Activated naive CD8-positive, alpha-beta T cell treated with anti-CD3 and anti-CD28 coated beads for 36 hours (primary cell): ENCODE measurements at places on chromosomes 7 and 10.

DNA sequence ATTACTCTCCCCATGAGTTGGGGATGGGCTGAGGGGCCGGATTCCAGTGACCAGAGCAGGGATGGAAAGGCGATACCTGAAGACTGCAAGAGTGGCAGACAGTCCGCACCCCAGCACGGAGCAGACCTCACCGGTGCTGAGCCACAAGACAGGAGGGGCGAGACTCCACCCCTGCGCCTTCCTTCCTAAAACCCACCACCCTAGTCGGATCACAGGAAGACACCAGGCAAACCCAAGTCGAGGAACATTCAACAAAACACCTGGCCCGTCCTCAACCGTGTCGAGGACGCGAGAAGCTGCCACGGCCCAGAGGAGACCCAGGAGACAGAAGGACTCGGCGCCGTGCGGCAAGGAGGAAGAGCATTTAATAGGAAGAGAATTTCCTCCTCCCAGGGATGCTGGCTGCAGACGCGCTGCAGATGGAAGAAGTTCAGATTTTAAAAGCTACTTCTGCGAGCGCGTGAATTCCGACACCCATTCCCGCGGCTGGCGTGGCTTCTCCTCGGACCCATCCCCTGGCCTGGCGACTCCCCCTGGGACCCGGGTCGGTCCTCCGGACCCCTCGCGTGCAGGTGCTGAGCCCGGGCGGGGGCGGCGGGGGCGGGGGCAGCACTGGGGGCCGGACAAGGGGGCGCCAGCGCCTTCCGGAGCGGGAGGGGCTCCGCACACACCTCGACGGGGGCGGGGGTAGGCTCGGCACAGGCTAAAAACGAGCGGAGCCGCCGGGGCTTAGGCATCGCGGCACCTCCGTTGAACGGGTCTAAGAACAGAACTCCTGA is 563 bp upstream of the UTF1 start:
- no peak for DNase-seq

GRCh38 chr10:121351540-121351939 is 246.7 kb downstream of the FGFR2 start:
- DNase-seq: no peak

DNA sequence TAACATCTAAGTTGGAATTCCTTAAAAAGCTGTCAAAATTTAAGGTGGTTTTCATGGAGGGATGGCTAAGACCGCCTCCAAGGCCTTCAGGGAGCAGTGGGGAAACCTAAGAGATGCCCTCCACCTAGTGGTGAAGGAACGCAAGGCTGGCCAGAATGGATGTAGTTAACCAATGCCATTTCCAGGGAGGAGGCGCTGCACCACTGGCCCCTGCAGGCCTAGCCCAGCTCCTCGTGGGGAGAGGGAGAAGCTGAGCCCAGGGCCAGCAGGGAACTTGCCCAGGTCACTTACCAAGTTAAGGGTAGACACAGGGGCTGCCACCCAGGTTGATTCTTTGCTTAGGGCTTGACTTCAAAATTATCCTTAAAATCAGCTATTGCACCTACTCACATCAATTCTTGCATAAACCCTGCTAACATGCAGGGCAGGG is 32.0 kb downstream of the FIGNL1 start:
- DNase-seq: peak; percentile 67

DNA sequence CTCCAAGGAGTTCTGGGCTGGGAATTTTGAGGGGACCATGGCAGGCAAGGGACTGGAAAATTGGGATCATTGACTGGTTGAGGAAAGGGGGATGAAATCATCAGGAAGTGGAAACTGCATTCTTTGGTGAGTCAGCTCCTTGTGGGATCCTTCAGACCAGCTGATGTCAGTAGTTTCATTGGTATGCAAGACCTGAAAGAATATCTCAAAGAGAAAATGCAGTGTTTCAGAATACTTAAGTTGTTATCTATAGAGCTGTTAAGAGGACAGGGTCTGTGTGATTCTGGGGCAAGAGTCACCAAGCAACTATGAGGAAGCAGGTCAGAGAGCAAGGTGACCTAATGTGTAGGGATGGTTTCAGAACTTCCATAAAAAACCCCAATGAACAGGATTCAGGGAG is 595.9 kb upstream of the AUTS2 start:
- no peak for DNase-seq

DNA sequence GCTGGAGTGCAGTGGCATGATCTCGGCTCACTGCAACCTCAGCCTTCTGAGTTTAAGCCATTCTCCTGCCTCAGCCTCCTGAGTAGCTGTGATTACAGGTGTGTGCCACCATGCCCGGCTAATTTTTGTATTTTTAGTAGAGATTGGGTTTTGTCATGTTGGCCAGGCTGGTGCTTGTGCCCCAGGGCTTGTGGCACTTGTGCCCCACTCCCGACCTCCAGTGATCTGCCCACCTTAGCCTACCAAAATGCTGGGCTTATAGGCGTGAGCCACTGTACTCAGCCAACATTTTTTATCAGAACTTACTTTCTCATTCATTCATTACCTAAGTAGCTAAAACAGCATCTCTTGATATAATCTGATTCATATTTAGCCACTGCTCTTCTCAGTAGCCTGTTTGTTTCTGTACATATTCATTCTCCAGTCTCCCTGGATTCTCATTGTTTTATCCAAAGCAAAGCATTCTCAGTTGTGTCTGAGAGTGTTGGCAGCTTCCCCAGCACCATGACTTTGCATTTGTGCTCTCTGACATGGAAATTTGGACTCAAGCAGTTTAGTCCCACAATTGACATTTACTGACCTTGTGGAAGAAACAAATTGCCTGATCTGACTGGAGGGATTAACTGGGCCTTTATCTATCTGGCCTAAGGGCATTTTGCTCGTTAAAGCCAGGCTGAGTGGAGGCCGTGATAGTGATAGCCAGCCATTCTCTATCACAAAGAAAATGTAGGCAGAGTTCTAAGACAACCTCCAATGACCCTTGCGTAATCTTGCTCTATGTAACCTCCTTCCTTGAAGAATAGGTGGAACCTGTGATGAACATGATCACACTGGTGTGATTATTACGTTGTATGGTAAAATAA is 44.9 kb downstream of the AKR1B15 start:
- no peak for DNase-seq

GRCh38 chr10:98293550-98294269 is 25.7 kb upstream of the LOXL4 start:
- DNase-seq: no peak

DNA sequence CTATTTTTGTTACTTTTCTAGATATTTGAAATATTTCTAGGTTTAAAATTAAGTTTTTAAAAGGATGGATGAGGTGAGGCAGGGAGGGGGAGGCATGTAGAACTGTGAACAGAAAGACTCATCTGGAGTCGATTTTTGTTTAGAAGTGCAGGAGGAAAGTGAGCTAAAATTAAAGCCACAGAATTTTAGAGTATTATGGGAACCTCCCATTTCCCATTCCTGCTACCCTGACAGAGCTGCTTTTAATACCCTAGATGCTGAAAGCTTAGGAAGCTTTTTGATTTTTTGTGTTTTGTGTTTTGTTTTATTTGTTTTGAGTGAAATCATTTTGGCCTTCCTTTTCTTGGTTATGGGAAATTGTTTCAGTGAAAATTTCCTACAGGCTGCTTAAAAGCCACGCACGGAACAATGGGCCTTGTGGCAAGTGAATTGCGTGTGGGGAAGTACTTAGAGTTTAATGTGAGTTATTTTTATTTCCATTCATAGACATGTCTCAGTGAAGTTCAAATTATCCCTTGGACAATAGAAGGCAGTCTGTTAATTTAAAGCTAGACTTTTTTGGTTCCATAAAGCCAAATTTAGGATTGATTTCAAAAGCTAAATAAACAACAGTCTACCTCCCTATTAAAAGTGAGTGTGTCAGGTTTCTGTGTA is 102.0 kb upstream of the HDAC9 start:
- DNase-seq: no peak

DNA sequence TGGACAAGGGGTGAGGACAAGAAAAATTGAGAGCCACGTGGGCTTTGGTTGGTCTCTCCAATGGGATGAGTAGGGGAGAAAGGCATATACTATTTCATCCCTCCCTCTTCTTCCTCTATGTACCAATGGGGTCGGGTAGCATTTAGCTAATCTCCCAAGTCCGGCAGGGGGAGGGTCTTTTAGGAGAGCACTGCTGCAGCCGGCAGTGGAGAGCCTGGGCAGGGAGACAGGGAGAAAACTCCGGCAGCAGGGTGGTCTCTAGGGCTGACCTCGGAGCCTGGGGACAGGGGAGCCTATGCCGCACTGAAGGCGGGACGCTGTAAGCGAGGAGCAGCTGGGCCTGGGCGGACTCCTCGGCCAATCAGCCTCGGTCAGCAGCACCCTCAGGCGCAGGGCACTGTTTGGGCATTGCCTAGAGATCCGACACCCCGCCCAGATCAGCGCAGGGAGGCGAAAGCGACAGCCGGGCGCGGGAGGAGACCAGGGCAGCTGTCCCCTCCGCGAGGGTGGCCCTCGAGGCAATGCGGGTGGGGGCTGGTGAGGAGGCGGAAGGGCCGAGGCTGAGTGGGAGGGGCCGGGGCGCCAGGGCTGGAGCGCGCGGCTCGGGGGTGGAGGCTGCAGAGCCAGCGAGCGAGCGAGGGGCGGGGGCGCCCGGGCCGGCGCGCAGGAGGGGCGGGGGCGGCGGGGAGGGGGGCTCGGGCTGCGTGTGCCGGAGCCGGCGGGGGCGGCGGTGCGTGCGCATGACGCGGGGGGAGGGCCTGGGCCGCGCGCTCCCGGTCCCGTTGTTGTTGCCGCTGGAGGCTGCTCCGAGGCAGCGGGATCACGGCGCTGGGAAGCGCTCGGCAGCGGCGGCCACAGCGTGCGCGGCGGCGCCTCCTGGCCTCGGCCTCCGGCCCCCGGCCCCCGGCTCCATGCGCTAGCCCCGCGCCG is at the start of gene AGAP3:
Gene AGAP3 (plus strand): TSS at position 785 of the 930 bp plus-strand sequence. CDS start 267 bp downstream, outside the sequence.
- DNase-seq: peak; percentile 57

DNA sequence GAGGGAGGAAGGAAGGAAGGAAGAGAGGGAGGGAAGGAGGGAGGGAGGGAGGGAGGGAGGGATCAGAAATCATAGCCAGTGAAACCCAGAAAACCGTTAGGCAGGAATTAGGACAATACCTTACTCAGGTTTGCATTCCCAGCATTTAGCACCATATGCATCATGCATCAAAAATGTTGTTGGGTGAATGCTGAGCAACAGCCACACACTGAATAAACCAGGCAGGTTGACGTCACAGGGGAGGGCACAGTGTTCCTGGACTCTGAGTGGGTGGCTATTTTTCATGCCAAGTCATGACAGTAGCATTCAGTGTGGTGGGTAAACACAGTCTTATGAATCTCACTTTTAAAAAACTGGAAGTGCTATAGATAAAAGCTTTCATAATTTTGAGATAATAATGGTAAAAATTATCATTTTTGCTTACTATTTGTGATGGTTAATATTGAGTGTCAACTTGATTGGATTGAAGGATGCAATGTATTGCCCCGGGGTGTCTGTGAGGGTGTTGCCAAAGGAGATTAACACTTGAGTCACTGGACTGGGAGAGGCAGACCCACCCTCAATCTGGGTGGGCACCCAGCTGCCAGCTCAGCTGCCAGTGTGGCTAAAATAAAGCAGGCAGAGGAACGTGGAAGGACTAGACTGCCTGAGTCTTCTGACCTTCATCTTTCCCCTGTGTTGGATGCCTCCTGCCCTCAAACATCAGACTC is 199.1 kb upstream of the PRKCQ start:
- no peak for DNase-seq

DNA sequence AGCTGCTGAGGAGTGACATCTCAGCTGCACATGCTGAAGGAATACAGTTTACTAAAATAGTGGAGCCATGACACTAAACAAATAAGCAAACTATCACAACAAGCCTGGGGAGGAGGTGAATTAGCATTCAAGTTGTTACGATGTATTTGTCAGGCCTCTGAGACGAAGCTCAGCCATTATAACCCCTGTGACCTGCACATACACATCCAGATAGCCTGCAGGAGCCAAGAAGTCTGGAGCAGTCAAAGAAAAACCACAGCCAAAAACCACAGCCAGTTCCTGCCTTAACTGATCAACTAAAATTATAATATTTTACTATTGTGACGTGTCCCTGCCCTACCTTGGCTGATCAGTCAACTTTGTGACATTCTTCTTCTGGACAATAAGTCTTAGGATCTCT is 68.6 kb downstream of the NSUN6 start:
- DNase-seq: no peak

DNA sequence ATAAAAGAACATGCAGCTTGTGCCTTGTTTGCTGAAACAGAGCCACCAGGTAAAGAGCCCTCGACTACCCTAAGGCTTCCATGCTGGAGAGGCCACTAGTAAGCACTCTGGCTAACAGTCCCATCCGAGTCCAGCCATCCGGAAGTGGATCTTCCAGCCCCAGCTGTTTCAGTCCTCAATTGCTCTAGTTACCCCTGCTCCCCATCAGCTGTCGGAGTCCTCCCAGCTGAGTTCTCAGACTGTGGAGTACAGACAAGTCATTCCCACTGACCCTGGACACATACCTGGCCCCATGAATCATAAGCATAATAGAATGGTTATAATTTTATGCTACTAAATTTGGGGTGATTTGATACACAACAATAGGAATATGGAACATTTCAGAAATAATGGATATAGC is 13.5 kb upstream of the FZD1 start:
- DNase-seq: no peak

DNA sequence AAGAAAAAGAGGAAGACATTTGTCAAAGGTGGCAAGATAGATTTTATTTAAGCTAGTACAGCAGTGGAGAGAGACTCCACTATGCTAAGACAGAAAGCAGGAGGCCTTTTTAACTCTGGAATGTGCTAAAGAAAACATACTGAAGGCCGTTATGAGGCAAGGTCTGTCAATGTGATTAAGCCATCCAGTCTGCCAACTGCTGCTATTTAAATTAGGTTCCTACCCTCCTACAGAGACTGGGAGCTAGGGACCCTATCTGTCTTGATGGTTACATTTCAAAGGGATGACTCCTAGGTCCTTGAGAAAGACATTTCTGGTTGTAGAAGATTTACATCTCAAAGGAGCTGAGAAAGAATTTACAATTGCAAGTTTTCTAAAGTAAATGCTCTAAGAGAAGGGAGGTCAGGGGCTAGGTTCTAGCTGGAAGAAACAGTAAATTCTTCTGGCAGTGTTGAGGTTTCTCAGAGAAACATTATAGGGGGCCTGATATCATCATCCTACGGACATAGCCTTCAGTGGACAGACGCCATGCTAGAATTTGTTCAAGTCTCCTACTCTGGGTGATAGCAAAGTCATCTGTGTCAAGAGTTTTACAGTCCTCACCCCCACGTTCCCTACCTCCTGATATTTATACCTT is 211.6 kb downstream of the PHF14 start:
- DNase-seq: no peak

- no peak for DNase-seq
Observed at GRCh38 chr7:130982160-130982638, 248.2 kb upstream of the KLF14 start.

DNA sequence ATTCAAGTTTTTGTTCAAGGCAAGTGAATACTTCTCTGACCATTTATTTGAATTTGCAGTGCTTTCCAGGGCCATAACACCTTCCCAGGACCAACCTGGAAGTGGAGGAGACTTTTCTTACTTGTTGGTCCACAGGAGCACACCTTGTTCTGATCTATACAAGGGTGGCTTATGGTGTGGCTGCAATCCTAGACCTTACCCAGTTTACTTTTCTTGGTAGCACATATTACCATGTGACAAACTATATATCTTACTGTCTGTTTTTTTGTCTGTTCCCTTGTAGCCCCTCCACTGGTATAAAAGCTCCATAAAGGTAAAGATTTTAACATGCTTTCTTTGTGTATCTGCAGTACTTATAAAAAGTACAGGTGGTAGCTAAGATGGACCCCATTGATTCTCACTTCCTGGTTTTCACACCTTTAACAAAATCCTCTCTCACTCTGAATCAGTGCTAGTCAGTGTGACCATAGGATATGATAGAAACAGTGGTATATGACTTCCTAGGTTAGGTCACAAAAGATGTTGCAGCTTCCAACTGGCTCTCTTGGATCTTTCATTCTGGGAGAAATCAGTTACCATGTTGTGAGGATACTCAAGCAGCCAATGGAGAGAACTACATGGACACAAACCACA is 5.6 kb upstream of the ASB4 start:
- no peak for DNase-seq
